Kidney epithelial cell (primary cell): ENCODE measurements at places on chromosomes 4 and X. TPM values are rescaled to one million over a fixed set of nuclear protein-coding genes. Genes with fewer than 3 reads are reported as not detected.

GRCh38 chrX:39112143-39112542, 310.9 kb downstream of the MID1IP1 start:
- DNase-seq, result no peak

DNA sequence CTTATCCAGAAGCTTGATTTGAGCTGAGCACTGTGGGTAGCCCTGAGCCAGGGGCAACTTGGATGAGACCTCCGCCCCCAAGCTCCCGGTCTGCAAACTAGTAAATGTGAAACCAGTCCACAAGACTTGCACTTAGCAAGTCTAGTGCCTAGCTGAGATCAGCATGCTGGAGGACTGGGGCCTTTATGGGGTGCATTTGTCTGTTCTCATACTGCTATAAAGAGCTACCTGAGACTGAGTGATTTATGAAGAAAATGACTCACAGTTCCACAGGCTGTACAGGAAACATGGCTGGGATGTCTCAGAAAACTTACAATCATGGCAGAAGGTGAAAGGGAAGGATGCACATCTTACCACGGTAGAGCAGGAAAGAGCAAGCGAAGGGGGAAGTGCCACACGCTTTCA, 42.1 kb upstream of the HOPX start:
- DNase-seq, result no peak

GRCh38 chr4:129232589-129233337, 136.8 kb downstream of the C4orf33 start:
- DNase-seq, result peak; percentile 5

DNA sequence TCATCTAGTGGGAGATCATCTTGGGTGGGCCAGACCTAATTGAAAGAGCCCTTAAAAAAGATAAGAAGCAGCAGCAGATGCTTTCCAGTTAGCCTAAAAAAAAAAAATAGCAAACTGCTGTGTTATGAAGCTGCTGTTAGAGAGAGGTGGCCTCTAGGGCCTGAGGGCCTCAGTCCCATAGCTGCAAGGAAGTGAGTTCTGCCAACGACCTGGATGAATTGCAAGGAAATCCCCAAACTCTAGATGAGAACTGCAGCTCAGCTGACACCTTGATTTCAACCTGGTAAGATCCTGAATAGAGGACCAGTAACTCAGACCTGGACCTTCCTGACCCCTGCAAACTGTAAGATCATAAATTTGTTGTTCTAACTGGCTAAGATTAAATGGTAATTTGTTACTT, 275.2 kb downstream of the TENM3 start:
- no peak for DNase-seq

FAM47C gene
- not detected in 2 replicates for total RNA-seq

FOXR2 gene
- not detected in 2 replicates for total RNA-seq
